Fibroblast of skin of right biceps (primary cell): ENCODE measurements at places on chromosomes 4 and X.
A peak's percentile ranks its signal among the peaks of the same experiment; 100 is the strongest.

- DNase-seq: peak; percentile 55
Observed at GRCh38 chrX:131621650-131622049, 77.8 kb downstream of the OR13H1 start.

DNA sequence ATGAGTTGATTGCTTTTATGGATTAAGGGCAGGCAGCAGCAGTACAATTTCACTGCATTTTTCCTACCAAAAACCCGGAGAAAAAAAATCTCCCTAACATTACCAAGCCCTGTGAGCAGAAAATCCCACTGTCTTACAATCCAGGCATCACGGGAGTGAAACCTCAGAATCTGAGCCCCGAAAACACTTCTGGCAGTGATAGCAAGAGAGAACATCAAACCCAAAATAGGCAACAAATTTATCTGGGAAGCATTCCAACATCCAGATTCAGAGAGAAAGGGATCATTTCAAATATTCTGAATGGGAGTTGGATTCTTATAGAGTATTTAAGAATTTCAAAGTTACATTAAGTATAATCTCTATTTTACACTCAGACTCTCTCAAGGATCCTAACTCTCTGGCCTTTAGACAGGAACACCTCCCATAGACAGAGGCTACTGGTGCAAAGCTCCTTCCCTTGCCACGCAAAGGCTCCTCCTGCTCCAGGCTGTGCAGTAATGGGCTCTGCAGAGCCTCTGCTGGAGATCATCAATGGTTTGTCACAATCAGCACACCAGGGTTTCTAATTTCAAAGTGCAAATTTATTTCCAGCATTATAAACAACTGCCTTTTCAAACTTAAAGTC, 256.9 kb downstream of the PARM1 start:
- DNase-seq: no peak

DNA sequence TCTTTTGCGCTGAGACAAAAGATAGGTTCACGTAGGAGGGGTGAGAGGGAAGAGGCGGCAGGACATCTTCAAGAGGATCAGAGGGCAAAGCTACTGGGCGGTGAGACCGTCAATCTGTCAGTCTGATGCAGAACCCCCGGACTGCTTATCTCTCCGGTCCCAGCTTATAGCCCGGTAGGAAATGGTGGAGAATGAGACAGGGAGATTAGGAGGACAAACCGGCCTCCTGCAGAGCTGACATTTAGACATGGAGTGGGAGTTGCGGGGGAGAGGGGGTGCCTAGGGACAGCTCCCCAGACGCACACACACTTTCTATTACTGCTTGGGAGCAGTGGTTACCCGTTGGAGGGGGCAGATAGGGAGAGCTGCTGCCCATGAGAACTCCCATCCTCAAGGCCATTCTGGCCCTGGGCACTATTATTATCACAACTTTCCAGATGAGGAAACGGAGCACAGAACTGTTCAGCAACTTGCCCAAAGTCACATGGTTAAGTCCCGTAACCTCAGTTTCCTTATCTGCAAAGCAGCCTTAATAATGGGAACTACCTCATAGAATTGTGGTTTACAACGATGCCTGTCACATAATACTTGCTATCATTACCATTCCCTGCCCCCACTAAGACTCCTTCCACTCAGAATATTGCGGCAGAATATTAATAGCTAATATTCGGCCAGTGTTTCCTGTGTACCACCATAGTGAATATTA, 1.1 kb upstream of the HDAC6 start:
- no peak for DNase-seq

DNA sequence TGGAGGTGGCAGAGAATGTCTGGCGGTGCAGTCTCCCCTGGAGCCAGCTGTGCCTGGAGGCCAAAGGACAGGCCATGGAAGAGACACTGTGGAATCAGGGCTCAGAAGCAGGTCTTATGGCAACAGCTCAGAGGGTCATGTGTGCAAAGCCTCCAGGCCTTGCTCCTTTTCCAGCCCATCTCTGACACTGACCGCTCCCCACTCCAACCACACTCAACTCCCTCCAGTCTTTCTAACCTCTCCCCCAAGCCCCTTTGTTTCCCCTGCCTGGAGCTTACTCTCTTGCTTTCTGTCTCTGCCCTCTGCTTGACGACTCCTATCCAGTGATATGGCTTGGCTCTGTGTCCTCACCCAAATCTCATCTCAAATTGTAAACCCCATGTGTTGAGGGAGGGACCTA, 34.2 kb upstream of the CRMP1 start:
- DNase-seq: no peak

- peak; percentile 89 for DNase-seq
Observed at GRCh38 chr4:88823058-88823919, 125.7 kb upstream of the NAP1L5 start.

DNA sequence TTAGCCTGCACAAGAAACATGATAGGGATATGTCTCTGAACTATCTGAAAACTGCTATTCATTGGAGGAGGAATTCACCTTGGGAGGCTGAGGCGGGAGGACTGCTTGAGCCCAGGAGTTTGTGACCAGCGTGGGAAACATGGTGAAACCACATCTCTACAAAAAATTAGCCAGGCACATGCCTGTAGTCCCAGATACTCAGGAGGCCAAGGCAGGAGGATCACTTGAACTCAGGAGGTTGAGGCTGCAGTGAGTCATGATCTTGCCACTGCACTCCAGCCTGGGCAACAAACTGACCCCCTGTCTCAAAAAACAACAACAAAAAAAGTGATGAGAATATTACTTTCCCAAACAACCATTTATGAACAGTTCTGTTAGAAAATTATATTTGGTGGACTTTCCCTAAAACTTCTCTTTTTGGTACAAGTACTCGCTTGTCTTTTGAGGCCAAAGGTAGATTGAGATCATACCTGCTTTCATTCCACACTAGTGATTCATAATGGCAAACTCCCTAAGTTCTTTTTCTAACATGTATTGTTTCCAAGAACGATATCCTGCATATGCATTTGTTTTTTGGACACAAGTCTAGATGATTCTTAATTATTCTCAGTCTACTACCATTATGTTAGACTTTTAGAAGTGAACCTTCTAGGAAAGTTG, 33.4 kb downstream of the METTL14 start:
- DNase-seq: no peak

GRCh38 chr4:74919783-74920182, 13.1 kb upstream of the PARM1 start:
- no peak for DNase-seq
